ENCODE measurements at places on chromosomes 3 and 15. TPM values are rescaled to one million over a fixed set of nuclear protein-coding genes. Genes with fewer than 3 reads are reported as not detected.

The GPR27 gene
- total RNA-seq = 9.4 TPM

The CSTA gene
- total RNA-seq = not detected

- no peak overlapping the region for H3K27ac ChIP-seq
- no peaks in the 10 kb centered on the region for H3K36me3 ChIP-seq
- H3K27me3 ChIP-seq = no peaks in the 10 kb centered on the region
- no peak overlapping the region for H3K4me3 ChIP-seq
- no peak for DNase-seq
Observed at GRCh38 chr3:30934208-30934550, 39.7 kb upstream of the GADL1 start.

DNA sequence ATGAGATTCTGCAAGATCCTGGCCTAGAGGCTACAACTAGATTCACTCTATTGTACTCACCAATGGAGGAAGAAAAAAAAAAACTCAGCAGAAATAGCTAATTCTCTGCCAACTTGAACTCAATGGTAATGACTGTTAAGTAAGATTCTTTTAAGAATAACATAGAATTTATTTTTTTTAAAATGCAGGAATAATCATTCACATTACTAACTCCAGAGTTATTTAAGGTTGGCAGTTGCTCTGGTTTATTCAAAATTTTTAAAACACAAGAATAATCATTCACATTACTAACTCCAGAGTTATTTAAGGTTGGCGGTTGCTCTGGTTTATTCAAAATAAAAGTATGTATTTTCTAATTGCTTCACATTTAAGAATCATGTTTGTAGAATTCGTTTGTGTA is 1071.9 kb downstream of the IGSF11 start:
- DNase-seq = no peak
- no peaks in the 10 kb centered on the region for H3K4me1 ChIP-seq
- H3K4me3 ChIP-seq = no peak overlapping the region
- H3K36me3 ChIP-seq = no peaks in the 10 kb centered on the region

The MKRN2OS gene
- not detected for total RNA-seq

The CNTN4 gene
- 4.3 TPM for total RNA-seq

- peaks cover 74% of the 10 kb centered on the region for H3K4me1 ChIP-seq
- H3K4me3 ChIP-seq = no peak overlapping the region
- H3K27me3 ChIP-seq = peaks cover 2% of the 10 kb centered on the region
- H3K27ac ChIP-seq = no peak overlapping the region
- no peak for DNase-seq
Observed at GRCh38 chr15:40103864-40104271, 4.8 kb downstream of the BMF start.

GRCh38 chr3:36480911-36481648 is 100.8 kb downstream of the STAC start:
- no peaks in the 10 kb centered on the region for H3K27me3 ChIP-seq
- H3K4me3 ChIP-seq = no peak overlapping the region
- no peaks in the 10 kb centered on the region for H3K4me1 ChIP-seq
- DNase-seq = no peak
- H3K36me3 ChIP-seq = no peaks in the 10 kb centered on the region
- no peak overlapping the region for H3K27ac ChIP-seq

The GP9 gene
- not detected for total RNA-seq

DNA sequence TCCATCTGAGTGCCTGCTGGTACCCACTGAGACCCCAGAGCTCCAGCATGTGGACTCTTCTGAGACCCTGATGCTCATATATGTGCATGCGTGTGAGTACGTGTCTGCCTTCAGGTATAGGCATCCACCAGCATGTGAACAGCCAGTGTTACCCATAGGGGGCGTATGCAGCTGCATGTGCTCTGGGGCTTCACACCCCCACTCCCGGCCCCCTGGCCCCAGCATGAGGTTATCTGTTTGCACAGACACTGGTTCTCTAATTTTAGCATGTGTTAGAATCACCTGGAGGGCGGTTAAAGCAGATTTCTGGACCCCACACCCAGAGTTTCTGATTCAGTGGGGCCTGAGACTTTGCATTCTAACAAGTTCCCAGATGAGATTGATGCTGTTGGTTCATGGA is 824 bp upstream of the CILP start:
- H3K36me3 ChIP-seq = no peaks in the 10 kb centered on the region
- no peak overlapping the region for H3K4me3 ChIP-seq
- H3K27me3 ChIP-seq = no peaks in the 10 kb centered on the region
- no peak overlapping the region for H3K27ac ChIP-seq

The CRABP1 gene
- total RNA-seq = 803 TPM

The SCG5 gene
- 25.1 TPM for total RNA-seq

The GATM gene
- total RNA-seq = 10.7 TPM

The EHHADH gene
- total RNA-seq = 2.8 TPM

DNA sequence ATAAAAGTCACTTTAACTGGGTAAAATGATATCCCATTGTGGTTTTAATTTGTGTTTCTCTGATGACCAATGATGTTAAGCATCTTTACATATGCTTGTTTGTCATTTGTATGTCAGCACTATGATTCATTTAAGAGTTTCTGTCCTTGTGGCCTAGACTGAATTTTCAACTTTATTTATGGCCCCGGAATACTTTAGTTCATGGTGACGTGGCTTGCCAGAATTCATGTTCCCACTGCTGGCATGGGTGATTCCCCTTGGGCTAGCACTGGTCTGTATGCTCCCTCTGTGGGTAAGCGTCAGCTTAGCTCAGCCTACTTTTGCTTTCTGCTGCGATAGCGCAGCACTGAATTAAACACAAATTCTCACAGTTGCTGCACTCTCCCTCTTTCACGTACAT is 436.3 kb upstream of the SGO1 start:
- H3K4me3 ChIP-seq = no peak overlapping the region
- H3K4me1 ChIP-seq = no peaks in the 10 kb centered on the region
- H3K27me3 ChIP-seq = no peaks in the 10 kb centered on the region
- peaks cover 2% of the 10 kb centered on the region for H3K36me3 ChIP-seq
- no peak overlapping the region for H3K27ac ChIP-seq

Measured in neural crest cell (in vitro differentiated cells).